ENCODE measurements at places on chromosomes 13 and 19.

DNA sequence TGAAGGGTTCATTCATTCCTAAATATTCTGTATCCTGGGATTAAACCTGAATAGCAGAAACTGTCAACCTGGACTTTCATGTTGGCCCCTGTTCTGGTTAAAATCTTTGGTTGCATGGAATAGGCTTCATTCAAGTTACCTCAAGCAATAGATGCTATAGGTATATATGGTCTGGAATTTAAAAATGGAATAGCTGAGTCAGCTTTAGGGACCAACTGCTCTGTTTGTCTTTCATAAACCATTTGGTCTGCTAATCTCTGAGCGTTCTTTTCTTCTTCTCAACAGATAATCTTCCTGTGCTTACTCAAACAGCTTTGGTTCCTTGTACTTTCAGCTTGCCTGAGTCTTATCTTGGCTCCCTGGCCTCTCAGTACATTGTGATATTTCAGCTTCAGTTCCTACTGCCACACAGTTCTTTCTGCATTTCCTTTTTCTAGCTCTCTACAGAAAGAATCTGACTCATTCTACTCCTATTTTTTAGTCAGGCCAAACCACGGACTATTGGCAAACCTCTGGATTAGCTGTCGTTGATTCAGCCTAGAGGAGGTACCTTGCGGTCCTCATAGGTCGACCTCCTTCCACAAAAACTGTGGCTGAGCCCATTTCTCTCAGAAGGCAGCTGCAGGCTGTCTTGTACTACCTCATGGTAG lies 35.9 kb upstream of the MAB21L1 start:
- no peak overlapping the region for H3K4me3 ChIP-seq
- no peak overlapping the region for H3K27ac ChIP-seq
- DNase-seq: no peak
- H3K4me1 ChIP-seq: no peaks in the 10 kb centered on the region
- no peaks in the 10 kb centered on the region for H3K27me3 ChIP-seq

DNA sequence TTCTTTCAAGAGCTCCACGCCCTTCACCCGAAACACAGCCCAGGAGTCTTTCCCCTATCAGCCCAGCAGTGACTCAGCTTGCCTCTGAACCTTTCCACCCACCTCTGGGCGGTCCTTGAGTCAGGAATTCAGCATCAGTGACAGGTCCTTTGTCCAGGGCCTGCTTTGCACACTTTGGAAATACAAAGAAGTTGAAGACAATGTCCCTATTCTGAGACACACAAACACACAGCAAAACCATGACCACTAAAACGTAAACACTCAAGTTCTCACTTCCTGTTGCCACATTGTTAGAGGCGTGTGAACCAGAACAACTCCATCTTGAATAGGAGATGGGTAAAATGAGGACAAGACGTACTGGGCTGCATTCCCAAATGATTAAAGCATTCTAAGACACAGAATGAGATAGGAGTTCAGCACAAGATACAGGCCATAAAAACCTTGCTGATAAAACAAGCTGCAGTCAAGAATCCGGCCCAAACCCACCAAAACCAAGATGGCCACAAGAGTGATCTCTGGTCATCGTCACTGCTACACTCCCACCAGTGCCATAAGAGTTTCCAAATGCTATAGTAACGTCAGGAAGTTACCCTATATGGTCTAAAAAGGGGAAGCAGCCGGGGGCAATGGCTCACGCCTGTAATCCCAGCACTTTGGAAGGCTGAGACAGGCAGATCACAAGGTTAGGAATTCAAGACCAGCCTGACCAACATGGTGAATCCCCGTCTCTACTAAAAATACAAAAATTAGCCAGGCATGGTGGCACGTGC lies 49.2 kb upstream of the ATP12A start:
- no peak overlapping the region for H3K27ac ChIP-seq
- H3K4me1 ChIP-seq: peaks cover 26% of the 10 kb centered on the region
- H3K36me3 ChIP-seq: no peaks in the 10 kb centered on the region

DNA sequence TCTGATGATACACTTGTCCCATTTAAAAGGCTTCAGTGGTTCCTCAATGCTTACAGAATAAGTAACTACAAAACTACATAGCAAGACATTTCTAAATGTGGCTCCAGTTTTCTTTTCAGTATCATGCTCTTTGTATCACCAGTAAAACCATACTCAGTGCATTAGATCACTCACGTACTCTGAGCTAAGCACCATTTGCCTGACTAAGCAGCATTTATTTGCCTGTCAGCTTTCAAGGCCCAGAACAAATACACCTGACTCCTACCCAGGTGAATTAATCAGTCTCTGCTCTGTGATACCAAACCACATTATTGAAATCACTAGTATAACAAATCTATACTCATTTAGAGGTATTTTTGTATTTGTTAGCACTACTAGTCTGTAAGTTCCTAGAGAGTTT lies 47.4 kb upstream of the PCDH20 start:
- H3K27me3 ChIP-seq: no peaks in the 10 kb centered on the region
- H3K27ac ChIP-seq: no peak overlapping the region
- H3K4me1 ChIP-seq: no peaks in the 10 kb centered on the region
- no peak for DNase-seq
- no peaks in the 10 kb centered on the region for H3K36me3 ChIP-seq

- H3K36me3 ChIP-seq: no peaks in the 10 kb centered on the region
- no peaks in the 10 kb centered on the region for H3K4me1 ChIP-seq
- no peak overlapping the region for H3K27ac ChIP-seq
- no peak for DNase-seq
- H3K27me3 ChIP-seq: no peaks in the 10 kb centered on the region
Measured at GRCh38 chr13:36074659-36075058, 56.5 kb downstream of the DCLK1 start.

- no peak overlapping the region for H3K27ac ChIP-seq
- no peaks in the 10 kb centered on the region for H3K27me3 ChIP-seq
- DNase-seq: no peak
- no peaks in the 10 kb centered on the region for H3K4me1 ChIP-seq
- no peaks in the 10 kb centered on the region for H3K36me3 ChIP-seq
- H3K4me3 ChIP-seq: no peak overlapping the region
Measured at GRCh38 chr13:106110241-106110855, 425.1 kb downstream of the EFNB2 start.

- H3K27ac ChIP-seq: no peak overlapping the region
- no peaks in the 10 kb centered on the region for H3K27me3 ChIP-seq
- H3K4me1 ChIP-seq: peaks cover 2% of the 10 kb centered on the region
- DNase-seq: no peak
- H3K36me3 ChIP-seq: no peaks in the 10 kb centered on the region
- H3K4me3 ChIP-seq: no peak overlapping the region
Measured at GRCh38 chr13:42420304-42420703, 148.4 kb downstream of the AKAP11 start.

DNA sequence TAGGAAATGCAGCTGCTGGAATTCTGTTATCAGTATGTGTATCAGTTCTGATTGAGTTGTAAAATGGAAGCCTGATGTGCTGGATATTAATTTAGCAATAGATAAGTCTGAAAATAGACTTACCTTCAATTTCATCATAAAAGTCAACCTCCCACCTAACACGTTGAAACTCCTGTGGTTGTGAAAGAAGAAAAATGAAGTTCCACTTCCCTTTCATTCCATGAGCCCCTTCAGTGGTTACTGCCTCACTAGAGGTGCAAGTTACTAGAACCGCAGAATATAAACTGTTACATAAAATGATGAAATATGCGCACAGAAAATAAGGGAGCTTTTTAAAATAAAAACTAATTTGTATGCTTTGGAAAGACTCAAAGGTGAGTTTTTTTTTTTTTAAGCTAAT lies 249.2 kb downstream of the SHISA2 start:
- DNase-seq: no peak
- no peaks in the 10 kb centered on the region for H3K27me3 ChIP-seq
- no peak overlapping the region for H3K4me3 ChIP-seq
- no peaks in the 10 kb centered on the region for H3K4me1 ChIP-seq

Data from T-cell (primary cell).